ENCODE measurements at places on chromosomes 7 and 10.
A peak's percentile ranks its signal among the peaks of the same experiment; 100 is the strongest.

DNA sequence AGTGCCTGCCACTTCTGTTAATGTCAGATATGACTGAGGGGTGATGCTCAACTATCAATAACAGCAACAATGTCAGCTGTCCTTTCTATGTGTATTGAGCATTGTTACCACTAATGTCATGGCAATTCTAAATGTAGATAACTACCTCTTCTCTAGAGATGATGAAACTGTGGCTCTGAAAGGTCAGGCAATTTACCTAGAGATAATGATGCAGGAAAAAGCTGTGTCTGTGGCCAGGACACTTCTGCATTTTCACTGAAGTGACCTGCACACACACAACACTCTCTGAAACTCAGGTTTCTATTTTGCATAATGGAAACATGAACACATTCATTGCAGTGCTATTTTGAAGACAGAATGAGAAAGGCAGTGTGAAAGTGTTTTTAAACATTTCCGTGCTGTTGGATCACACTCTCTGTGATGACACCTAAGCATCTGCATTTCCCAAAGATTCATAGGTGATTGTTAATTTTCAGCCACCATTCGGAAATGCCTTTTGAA is 148.2 kb downstream of the KCND2 start:
- DNase-seq: no peak

GRCh38 chr7:89607792-89608191 is 546.5 kb upstream of the STEAP1 start:
- DNase-seq: no peak

DNA sequence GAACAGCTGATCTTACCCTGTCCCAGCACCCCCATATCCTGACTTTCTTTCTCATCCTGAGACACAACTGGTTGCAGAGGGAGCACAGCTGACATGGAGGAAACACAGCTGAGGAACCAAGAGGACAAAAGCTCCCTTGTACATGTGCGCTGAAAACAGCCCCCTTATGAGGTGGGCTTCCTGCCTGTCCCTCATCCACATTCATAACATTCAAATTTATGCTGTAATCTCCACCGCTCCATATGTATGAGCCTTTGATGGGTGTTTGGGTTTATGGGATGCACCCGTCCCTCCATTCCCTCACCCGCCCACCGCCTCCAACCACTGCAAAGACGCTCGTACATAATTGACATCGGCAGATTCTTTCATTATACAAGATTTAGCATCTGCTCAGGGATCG is 49.6 kb upstream of the BTRC start:
- DNase-seq: no peak

DNA sequence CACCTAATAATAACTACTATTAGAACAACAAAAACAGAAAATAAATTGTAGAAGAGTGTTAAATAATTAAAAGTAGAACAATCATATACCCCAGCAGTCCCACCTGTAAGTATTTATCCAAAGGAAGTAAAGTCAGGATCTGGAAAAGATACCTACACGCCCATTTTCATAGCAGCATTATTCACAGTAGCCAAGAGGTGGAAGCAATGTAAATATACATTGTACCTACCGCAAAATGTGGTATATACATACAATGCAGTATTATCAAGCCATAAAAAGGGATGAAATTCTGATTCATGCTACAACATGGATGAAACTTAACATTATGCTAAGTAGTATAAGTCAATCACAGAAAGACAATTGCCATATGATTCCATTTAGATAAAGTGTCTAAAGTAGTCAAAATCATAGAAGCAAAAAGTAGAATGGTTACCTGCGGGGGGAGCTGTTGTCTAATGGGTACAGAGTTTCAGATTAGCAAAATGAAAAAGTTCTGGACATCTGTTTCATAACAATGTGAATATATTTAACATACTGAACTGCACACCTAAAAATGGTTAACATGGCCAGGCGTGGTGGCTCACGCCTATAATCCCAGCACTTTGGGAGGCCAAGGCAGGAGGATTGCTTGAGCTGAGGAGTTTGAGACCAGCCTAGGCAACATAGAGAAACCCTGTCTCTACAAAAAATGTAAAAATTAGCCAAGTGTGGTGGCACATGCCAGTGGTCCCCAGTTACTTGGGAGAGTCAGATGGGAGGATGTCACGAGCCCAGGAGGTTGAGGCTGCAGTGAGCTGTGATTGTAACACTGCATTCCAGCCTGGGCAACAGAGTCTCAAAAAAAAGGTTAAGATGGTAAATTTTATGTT is 6.0 kb upstream of the TMED4 start:
- DNase-seq: peak; percentile 57

GRCh38 chr10:82288461-82288881 is 413.5 kb downstream of the NRG3 start:
- no peak for DNase-seq

GRCh38 chr10:51770709-51771108 is 71.3 kb upstream of the CSTF2T start:
- DNase-seq: no peak

DNA sequence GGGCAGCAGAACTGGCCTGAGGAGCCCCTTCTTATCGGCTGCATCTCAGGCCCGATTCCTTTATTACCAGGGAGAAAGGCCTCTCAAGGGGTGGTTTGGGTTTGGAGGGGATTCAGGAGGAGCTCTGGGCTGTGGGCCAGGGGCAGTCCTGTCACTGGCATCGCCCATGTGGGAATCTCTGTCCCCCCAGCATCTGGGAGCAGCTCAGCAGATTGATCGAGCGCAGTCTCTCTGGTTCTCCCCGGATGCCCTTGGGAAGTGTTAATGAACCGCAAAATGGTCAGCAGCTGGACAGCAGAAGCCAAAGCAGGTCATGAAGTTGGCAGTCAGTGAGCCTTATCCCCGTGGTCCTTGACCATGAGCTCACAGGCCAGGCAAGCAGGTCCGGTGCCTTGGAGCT is 104.4 kb upstream of the ANLN start:
- no peak for DNase-seq

- no peak for DNase-seq
These were observed 67.7 kb downstream of the COL13A1 start for GRCh38 chr10:69869291-69869961.

- DNase-seq: no peak
These were observed 56.8 kb upstream of the FAM171A1 start for GRCh38 chr10:15427843-15428414.

- no peak for DNase-seq
These were observed 105.3 kb downstream of the DGKI start for GRCh38 chr7:137741443-137741842.

- DNase-seq: no peak
These were observed 51.9 kb downstream of the LAMB4 start for GRCh38 chr7:108078211-108078673.

GRCh38 chr7:74372511-74373111 is 81.1 kb upstream of the GTF2IRD1 start:
- no peak for DNase-seq

DNA sequence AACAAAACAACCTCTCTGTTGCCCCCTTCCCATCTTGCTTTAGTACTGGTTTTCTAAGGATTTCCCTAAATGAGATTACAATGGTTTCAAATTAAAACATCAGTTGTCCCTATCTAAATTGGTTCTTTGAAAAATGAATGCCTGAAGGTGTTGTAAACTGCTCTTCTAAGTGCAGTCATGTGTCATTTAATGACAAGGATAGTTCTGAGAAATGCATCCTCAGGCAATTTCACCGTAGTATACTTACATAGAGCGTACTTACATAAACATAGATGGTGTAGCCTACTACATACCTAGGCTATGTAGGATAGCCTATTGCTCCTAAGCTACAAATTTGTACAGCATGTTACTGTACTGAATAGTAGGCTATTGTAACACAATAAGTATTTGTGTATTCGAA is 278.1 kb downstream of the MAGI2 start:
- no peak for DNase-seq

DNA sequence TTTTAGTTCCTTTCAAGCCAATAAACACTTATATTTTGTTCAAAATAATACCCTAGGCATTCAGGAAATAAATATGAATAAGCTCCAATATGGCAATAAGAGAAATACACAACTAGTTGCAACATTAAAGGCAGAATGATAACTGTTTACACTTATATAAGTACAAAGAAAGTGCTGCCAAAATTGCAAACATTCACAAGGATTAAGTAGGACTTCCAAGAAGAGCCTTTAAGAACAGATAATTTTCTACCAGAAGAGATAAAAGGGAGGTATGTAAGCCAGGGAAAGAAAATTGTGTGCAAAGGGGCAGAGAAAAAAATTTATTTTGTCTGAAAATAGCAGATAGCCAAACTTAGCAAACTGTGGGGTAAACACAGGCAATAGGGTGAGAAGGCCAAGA is 83.8 kb downstream of the CTNNA3 start:
- DNase-seq: no peak

DNA sequence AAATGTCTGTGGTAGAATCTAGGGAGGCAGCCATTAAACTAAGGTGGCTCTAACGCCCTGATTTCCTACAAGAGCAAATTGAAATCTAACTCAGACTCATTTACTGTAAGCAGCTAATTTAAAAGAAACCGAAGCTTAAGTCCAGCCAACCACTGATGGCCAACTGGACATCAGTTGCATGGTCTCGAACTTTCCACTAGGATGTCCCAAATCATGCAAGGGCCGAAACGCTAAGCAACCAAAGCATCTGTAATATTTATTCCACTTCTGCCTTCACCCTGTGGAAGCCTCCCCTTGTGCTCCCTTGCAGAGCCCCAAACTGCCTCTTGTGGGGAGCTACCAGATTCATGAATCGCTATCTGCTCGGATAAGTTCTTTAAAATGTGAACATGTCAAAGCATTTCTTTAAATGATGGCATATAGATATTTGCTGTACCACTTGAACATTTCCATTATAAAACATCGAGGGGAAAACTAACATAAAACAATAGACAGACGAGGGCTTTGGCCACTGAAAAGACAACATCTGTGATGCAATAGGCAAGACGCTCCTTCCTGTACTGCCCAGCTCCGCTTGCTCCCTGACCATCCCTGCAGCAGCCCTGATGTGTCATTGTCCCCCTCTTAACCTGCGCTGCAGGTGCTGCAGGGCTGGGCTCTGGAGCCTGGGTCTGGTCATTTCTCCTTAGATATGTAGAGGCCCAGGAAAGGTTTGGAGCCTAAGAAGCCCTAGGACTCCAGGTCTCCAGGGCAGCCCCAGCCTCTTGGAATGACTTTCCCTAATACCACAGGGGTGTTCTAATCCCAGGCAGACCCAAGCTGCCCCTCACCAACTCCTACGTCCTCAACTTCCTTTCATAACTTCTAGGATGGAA is 2.9 kb upstream of the RBP3 start:
- no peak for DNase-seq

- no peak for DNase-seq
These were observed 234.6 kb downstream of the DIP2C start for GRCh38 chr10:454860-455259.

DNA sequence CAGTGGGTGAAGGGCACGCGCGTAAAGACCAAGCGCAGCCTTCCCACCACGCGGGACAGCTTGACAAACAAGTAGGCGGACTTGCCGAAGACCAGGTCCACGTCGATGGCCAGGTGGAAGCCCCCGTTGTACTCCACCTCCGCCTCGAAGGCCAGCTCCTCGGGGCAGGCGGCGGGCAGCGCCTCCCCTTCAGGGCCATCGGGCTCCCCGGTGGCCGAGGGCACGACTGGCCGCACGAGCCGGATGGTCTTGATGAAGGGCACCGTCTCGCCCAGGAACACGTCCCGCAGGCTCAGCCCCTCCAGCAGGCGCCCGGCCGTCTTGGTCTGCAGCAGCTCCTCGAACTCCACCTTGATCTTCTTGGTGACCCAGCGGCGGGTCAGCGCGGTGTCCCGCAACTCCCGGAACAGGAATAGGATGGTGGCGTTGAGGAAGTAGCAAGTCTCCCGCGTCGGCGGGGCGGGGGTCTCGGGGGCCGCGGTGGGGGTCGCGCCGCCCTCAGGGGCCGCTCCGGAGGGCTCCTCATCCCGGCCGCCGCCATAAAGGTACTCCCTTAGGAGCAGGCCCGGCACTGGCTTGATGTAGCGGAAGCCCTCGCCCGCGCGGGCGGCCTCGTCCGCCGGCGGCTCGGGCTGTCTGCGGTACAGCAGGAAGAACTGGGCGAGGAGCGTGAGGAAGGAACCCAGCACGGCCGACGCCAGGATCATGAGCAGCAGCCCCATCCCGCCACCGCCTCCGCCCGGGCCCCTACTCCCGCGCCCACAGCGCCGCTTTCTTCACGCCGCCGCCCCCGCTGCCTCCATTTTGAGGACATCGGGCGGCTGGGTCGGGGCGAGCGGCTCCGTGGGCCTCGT is 507 bp downstream of the PDZD8 start:
- DNase-seq: no peak

DNA sequence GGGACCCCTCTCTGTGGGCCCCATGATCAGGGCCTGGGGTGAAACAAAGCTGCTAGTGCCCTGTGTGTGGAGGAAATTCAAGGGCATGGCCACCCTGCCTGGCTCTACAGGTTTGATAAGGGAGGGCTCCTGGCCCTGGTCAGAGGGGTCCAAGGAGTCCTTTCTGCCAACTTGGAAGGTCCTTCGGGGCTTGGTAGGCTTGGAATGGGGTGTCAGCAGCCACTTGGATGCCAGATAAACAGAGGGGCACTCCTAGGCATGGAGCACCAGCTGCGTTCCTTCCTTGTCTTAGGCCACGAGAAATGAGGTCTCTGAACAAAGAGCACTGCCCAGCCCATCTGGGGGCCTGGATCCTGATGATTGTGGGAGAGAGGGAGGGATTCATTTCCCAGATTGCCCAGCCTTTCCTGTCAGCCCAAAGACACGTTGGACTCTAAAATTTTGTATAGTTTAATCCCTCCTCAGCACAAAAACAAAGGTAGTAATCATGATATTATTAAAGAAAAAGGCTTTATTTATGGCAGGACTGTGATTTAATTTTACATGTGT is 5.1 kb downstream of the MTURN start:
- no peak for DNase-seq

DNA sequence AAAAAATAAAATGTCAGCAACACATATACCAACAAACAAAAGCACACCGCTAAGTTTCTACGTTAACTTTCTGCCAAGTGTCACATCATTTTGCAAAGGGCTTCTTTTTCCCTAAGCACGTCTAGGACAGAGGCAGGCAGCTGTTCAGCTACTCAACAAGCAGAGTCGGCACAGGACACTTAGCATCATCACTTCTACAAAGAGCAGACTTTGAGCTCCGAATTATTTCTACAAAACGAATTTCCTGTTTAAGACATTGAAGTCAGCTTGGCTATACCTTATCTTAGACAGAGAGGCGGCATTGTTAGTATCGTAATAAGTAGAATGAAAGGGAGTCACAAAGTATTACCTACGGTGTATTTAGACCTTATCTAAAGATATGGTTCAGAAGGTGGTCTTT is 110.1 kb downstream of the SVIL start:
- no peak for DNase-seq

GRCh38 chr7:52955522-52955921 is 79.9 kb upstream of the POM121L12 start:
- DNase-seq: no peak

DNA sequence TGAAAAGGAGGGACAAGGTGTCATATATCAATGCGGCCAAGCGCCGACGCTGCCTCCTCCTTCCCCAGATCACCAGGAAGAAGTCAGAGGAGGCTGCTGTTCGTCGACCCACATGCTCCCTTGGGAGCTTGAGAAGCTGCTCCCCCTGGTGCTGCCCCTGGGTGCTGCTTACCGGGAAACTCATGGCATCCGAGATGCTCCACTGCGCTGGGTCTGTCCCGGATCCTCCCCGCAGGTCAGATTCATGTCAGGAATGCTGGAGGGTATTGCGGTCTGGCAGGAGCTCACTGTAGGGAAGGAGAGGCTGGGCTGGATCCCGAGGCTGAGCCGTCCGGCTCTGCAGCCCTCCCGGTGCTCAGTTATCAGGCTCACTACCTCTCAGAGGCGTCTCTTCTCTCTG is 123.7 kb upstream of the FAM20C start:
- DNase-seq: no peak

- DNase-seq: no peak
These were observed 8.1 kb upstream of the GPR85 start for GRCh38 chr7:113094517-113095249.

Data from activated T-cell treated with anti-CD3 and anti-CD28 coated beads for 24 hours (primary cell).